ENCODE measurements at places on chromosomes 3 and 15.

DNA sequence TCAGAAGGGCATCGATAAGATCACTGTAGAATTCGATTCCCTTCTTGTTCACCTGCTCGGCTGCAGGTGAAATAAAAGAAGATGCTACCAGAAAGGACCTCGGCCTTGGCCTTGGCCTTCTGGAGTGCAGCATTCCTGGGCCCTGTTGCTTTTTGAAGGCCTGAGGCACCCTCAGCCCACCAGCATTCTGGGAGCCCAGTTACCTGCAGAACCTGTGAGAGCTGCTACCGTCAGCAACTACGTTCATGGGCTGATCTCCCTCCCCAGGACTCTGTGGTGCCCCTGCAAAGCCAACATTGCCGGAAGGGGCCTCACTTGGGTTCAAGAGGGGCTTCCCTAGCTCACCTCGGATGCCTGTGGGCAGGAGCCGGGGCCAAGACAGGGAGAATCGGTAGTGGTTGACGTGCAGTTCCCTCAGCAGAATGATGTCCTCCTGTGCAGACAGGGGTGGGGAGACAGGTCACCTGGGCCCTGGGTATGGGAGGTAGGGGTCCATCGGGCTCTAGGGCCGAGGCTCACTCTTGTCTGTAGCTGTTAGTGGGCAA is 2.2 kb downstream of the LCTL start:
- no peak for DNase-seq

DNA sequence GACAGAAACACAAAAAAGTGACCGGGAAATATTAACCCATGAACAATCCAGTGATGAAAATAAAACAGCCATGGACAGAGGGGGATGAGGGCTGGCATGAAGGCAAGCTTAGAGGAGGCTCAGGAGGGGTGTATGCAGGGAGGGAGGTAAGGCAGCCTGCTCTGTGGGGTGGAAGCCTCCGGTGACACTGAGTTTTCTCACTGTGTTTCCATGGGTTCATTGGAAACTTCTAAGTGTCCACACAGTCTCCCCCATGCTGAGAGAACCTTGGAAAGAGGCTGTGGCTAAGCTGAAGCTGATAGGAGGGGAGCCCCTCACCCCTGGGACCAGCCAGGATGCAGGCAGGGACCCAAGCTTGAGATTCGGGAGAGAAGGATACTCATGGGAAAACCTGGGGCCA is 6.8 kb upstream of the SKOR1 start:
- DNase-seq: no peak

- DNase-seq: no peak
Observed at GRCh38 chr15:62469478-62469873, 304.4 kb upstream of the C2CD4B start.

- DNase-seq: no peak
Observed at GRCh38 chr3:88282528-88283241, 132.9 kb downstream of the C3orf38 start.

DNA sequence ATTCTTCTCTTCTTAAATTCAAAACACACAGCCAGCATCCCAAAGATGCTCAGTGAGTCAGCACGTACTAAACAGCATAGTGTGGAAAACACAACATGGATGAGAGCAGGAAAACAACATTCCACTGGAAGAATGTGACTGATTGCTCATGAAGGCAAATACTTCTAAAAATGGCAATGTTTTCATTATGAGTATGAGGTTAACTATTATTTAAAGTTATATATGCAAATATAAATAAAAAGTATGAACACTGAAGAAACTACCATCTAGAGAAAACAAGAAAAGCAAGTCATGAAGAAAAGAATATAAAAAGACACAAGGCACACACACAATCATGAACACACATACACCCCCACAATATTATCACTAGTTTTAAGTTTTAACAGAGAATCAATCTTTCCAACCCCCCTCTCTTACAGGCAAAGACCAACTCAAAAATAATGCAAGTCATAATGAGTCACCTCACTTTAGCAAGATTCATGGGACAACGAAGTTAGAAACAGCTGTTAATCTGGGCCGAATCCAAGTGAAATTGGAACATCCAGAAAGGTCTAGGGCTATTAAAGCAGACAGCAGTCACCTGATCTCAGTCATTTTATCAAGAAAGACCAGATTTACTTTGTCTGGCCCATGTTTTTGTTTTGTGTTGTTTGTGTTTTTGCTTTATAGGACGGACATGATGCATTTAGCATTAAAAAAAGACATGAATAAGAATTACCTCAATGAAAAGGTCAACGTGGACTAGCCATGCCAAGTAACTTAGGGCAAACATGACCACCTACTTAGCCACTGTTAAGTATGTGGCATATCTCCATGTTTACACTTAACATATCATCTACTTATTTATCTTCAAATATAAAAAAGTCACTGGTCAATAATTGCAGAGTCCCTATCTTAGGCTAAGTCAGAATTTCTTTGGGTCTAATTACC is 18.1 kb downstream of the GBE1 start:
- no peak for DNase-seq

GRCh38 chr3:188796122-188796631 is 375.6 kb upstream of the TPRG1 start:
- no peak for DNase-seq

DNA sequence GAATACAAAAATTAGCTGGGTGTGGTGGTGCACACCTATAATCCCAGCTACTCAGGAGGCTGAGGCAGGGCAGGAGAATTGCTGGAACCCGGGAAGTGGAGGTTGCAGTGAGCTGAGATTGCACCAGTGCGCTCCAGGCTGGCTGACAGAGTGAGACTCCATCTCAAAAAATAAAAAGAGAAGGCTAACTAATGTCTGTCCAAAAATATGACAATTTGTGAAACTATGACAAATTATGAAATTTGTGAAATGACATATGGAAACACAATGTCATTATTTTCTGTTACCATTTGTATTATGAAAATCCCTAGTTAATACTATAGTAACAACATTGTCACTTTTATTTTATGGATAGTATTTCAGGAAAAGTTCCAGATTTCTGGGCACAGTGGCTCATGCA is 1306.3 kb upstream of the EPHA6 start:
- no peak for DNase-seq

GRCh38 chr15:85558848-85559247 is 178.4 kb downstream of the AKAP13 start:
- DNase-seq: no peak

GRCh38 chr3:190548031-190548656 is 34.3 kb downstream of the IL1RAP start:
- DNase-seq: no peak

GRCh38 chr15:95290176-95290974 is 1040.1 kb upstream of the NR2F2 start:
- no peak for DNase-seq

- DNase-seq: no peak
Observed at GRCh38 chr15:67465196-67465952, 55.6 kb upstream of the C15orf61 start.

- DNase-seq: no peak
Observed at GRCh38 chr3:39106851-39107387, 508 bp downstream of the GORASP1 start.

Measured in activated CD4-positive, alpha-beta T cell treated with anti-CD3 and anti-CD28 coated beads, Interleukin-2, amount 50 U/mL, for 4 hours (primary cell).